Thoracic aorta (tissue), 2 donors: ENCODE measurements at places on chromosomes 5 and 9. TPM values are rescaled to one million over a fixed set of nuclear protein-coding genes. Genes with fewer than 3 reads are reported as not detected.

- no peak for DNase-seq
- H3K27me3 ChIP-seq, result no peaks in the 10 kb centered on the region
- H3K4me3 ChIP-seq, result no peak overlapping the region
- no peak overlapping the region for H3K27ac ChIP-seq
- H3K4me1 ChIP-seq, result no peaks in the 10 kb centered on the region
- H3K36me3 ChIP-seq, result no peaks in the 10 kb centered on the region
Observed at GRCh38 chr5:126633552-126633951, 32.8 kb downstream of the PHAX start.

GRCh38 chr9:118222375-118222774, 518.2 kb downstream of the TLR4 start:
- DNase-seq, result no peak
- no peaks in the 10 kb centered on the region for H3K36me3 ChIP-seq
- H3K4me1 ChIP-seq, result no peaks in the 10 kb centered on the region
- H3K27ac ChIP-seq, result no peak overlapping the region
- H3K27me3 ChIP-seq, result no peaks in the 10 kb centered on the region
- no peak overlapping the region for H3K4me3 ChIP-seq

DNA sequence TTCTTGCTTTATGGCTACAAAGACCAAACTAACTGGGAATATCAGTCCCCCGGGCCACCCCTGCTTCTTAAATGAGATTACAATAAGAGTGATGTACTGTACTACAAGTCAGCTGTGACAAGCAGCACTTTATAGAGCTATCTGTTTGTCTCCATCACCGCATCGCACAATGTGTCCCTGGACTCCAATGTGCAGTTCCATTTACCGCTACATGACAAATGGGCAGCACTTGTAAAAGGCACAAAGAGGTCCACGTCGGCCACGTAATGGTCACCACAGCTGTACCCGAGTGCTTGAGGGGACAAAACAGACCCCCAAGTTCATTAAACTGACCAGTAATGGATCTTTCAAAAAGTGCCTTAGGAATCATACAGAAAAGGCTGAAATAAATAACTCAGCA, 54.1 kb downstream of the PSMB7 start:
- H3K4me3 ChIP-seq, result no peak overlapping the region
- no peaks in the 10 kb centered on the region for H3K4me1 ChIP-seq
- no peak overlapping the region for H3K27ac ChIP-seq
- H3K36me3 ChIP-seq, result peaks cover 4% of the 10 kb centered on the region
- no peak for DNase-seq

- no peak within 1 kb of the TSS for H3K27ac ChIP-seq
- no peak for DNase-seq
- no peaks in the 10 kb centered on the region for H3K36me3 ChIP-seq
- no peaks in the 10 kb centered on the region for H3K27me3 ChIP-seq
Observed at GRCh38 chr9:72149231-72149975, at the start of gene GDA. TSS of gene GDA (plus strand) at chr9:72149440. CDS start at chr9:72149560, 120 bp downstream.

DNA sequence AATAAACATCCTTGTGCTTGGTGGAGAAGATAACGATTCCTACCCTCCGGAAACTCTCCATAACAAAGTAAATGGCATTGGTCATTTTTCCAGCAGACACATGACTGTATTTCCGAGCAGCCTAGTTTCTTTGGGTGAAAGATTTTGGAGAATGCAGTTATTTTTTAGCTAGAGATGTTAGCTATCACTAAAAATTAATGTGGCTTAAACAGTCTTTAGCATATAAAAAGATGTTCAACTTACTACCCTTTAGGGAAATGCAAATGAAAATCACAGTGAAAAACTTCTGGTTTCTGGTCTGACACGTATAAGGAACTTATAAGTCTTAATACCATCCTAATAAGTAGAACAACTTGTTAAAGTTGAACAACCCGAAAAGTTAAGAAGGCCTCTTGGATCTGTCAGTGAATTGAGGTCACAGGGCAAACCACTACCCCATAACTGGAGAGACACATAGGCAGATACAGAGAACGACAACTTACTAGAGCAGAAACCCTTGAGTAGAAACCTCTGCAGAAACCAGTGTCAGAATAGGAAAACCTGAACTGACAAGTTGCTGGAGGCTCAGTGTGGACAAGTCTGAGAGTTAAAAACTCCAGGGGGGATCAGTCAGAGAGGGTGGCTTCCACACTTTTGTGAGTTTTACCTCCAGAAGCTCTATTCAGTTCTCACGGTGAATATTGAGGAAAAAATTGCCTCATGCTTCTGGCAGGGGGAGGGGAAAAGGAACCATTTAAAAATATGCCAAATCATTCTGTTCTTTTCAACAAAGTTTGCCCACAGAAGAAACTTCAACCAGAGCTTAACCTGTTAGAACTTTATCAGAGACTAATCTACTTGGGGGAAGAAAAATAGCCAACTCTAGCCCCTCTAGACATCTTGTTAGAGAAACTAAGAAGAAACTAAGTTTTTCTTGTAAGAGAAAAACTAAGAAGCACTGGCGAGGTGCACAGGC, 325.2 kb upstream of the RPS23 start:
- no peaks in the 10 kb centered on the region for H3K27me3 ChIP-seq
- no peak for DNase-seq
- peaks cover 8% of the 10 kb centered on the region for H3K4me1 ChIP-seq
- no peak overlapping the region for H3K4me3 ChIP-seq
- no peaks in the 10 kb centered on the region for H3K36me3 ChIP-seq
- H3K27ac ChIP-seq, result no peak overlapping the region

DNA sequence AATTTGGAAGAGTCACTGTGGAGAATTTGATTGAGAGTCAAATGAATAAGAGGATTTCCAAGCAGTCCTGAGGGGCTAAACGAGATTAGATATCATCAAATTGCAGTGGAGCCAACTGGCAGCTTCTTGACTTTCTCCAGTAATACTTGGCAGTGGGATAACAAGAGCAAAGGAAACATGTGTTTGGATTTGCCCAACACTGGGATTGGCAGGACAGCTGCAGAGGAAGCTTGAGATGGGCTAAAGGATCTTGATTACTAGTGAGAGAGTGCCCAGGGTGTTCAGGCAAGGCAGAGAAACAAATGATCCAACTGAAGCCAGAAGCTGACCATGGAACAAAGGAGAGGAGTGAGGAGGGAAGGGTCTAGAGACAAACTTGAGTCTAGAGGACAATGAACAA, 356.0 kb upstream of the ISL1 start:
- no peaks in the 10 kb centered on the region for H3K4me1 ChIP-seq
- no peak overlapping the region for H3K4me3 ChIP-seq
- DNase-seq, result no peak
- H3K27ac ChIP-seq, result no peak overlapping the region

DNA sequence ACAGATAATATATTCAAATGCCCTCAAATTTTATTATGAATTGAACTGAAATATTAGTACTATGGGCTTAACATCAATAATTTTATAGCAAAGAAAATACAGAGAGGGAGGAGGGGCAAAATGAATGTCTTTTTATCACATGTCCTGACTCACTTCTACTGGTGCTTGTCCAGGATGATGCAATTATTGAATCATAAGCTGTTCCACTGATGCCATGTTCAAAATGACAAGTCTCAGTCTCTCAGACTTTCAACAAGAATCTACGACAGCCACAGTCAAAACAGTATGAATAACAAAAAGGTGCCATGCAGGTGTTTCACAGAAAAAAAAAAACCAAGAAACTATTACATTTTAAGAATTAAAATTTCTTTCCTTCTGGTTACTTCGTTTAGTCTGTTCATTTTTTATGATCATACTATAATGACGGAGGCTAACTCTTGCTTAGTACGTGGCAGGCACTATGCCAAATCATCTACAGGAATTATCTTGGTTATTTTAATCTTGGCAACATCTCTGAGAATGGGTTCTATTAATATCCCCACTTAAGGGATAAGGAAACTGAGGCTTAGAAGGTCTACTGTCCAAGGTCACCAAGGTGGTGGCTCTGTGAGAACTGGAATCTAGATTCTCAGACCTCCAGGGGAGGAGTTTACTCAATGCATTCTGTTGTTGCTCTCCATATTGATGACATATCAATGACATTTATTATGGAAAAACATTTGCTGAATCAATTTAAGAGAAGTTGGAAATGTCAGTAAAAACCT, 61.5 kb downstream of the NR3C1 start:
- DNase-seq, result no peak
- peaks cover 16% of the 10 kb centered on the region for H3K4me1 ChIP-seq
- H3K27me3 ChIP-seq, result no peaks in the 10 kb centered on the region
- no peak overlapping the region for H3K4me3 ChIP-seq
- peak overlapping the region; percentile 6 for H3K27ac ChIP-seq

DNA sequence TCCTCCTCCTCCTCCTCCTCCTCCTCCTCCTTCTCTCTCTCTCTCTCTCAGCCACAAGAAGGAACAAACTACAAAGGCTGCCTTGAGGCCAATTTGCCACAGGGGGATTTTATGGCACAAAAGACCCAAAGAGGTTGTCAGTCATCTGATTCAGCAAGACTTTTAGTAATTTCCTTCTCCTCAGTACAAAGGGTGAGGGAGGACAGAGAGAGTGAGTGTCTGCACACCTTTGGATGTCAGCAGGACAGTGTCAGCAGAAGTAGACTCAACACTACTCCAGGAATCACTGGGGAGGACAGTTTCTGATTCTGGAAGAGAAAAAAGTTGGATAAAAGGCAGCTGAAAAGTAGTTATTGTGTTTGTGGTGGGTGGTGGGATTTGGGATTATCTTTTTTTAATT, 13.6 kb downstream of the TIMD4 start:
- H3K4me1 ChIP-seq, result no peaks in the 10 kb centered on the region
- no peaks in the 10 kb centered on the region for H3K36me3 ChIP-seq
- no peak overlapping the region for H3K27ac ChIP-seq
- no peaks in the 10 kb centered on the region for H3K27me3 ChIP-seq

DNA sequence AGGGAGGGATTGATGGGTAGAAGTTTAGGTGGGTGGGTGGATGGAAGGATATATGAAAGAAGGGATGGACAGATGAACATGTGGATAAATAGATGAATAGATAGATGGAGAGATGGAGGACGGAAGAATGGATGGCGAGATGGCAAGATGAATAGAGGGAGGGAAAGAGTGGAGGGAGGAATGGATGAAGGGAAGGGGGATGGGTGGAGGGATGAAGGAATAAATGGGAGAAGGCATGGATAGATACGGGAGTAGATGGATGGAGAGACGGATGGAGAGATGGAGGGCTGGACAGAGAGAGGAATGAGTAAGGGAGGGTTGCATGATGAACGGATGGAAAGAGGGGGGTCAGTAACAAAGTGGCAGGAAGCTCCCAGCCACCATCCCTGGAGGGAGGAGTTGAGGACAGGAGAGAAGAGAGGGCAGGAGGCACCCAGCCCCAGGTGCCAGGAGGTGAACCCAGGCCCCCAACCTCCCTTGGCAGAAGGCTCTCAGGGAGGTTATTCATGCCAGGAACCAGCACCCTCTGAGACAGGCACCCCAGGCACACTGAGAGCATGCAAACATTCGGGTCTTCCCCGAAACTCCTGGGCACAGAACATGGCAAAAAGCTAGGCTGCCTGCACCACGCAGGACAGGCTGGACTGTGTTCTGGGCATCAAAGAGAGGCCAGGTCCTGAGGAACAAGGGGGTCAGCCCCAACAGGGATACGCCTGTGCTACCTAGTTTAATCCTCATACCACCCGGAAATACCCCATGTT, 9.1 kb downstream of the SARDH start:
- no peaks in the 10 kb centered on the region for H3K4me1 ChIP-seq
- H3K27me3 ChIP-seq, result no peaks in the 10 kb centered on the region
- no peak for DNase-seq
- H3K36me3 ChIP-seq, result no peaks in the 10 kb centered on the region
- no peak overlapping the region for H3K4me3 ChIP-seq

DNA sequence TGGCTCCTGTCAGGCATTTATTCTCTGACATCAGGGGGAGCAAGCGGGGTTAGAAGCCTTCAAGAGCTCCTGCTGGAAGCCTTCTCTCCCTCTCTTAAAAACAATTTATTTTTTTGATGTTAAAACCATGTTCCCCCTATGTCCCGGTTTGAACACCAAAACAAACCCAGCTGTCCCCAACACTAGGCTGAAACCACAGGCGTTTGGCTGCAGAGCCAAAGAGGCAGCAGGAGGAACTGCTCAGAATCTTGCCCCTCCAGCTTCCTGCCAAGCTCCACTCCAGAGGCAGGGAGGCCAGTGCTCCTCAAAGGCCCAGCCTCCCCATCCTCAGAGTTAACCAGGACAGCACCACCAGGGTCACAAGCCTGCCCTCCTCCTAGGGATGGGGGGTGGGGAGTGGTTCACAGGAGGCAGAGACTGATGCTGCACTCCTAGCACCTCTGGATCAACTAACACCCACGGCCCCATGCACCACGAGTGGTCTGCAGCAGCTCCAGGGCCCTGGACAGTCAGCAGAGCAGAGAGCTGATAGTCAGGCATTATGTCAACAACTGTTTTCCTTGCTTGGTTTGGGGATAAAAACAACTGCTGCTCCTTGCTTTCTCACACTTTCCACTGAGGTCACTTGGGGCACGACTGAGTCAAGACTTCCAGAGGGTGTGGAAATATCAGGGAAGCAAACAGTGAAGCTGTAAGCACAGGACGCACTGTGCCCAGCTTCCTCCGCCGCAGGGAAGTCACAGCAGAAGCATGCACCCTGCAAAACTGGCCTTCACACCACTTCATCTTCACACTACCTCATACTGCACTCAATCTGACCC, 96.5 kb upstream of the ADRA1B start:
- no peak overlapping the region for H3K4me3 ChIP-seq
- no peaks in the 10 kb centered on the region for H3K27me3 ChIP-seq
- H3K4me1 ChIP-seq, result peaks cover 12% of the 10 kb centered on the region

- H3K27ac ChIP-seq, result no peak overlapping the region
- H3K27me3 ChIP-seq, result no peaks in the 10 kb centered on the region
Observed at GRCh38 chr5:80656425-80656824, 1.6 kb upstream of the DHFR start.

DNA sequence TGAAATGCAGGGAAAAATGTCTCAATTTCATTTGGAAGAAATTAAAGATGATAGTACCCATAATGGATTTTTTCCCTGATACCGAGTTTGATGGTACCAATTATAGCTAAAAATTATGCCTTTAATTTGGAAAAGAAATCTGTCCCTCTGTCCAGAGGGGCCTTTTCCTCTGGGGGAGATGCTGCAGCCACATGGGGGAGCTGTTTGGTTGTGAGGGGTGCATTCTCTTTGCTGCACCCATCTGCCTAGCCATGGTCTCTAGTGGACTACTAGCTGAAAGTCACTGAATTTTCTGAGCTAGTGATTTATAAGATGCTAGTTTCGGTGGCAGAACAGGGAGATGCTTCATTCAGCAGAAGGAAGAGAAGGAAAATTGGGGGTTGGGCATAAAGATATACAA, 9.6 kb downstream of the SEC61B start:
- H3K4me1 ChIP-seq, result no peaks in the 10 kb centered on the region
- H3K4me3 ChIP-seq, result no peak overlapping the region
- H3K36me3 ChIP-seq, result peaks cover 30% of the 10 kb centered on the region
- no peak overlapping the region for H3K27ac ChIP-seq

GRCh38 chr9:137556069-137556838, 4.6 kb downstream of the MRPL41 start:
- no peak for DNase-seq
- peaks cover 21% of the 10 kb centered on the region for H3K36me3 ChIP-seq
- H3K4me1 ChIP-seq, result peaks cover 7% of the 10 kb centered on the region
- no peaks in the 10 kb centered on the region for H3K27me3 ChIP-seq
- H3K4me3 ChIP-seq, result no peak overlapping the region
- H3K27ac ChIP-seq, result no peak overlapping the region

Gene NR2F1
- total RNA-seq, result 3.4 TPM

Gene GABBR2
- total RNA-seq, result not detected

Gene TRUB2
- 7.4 TPM for total RNA-seq

Gene HARS2
- 26.0 TPM for total RNA-seq

Gene MINAR2
- not detected for total RNA-seq
